ENCODE measurements at places on chromosomes 13 and 19.
A peak's percentile ranks its signal among the peaks of the same experiment; 100 is the strongest.

DNA sequence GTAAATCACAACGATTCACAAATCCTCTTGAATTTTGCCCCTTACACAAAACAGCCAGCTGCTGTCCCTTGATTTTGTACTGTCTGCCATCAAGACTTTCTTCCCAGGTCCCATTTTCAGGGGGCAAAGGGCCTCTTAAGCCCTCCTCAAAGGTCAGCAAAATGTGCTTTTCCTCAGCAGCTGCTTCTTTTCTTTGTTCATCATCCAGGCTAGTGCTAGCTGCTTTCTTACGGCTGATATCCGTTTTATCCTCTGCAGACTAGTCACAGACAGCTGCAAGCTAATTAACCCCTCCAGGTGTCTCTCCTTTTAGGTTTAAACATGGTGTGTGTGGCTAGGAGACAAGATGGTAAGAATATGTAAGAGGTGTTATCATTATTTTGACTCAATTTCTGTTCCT lies 90.9 kb downstream of the NALCN start:
- DNase-seq = no peak

DNA sequence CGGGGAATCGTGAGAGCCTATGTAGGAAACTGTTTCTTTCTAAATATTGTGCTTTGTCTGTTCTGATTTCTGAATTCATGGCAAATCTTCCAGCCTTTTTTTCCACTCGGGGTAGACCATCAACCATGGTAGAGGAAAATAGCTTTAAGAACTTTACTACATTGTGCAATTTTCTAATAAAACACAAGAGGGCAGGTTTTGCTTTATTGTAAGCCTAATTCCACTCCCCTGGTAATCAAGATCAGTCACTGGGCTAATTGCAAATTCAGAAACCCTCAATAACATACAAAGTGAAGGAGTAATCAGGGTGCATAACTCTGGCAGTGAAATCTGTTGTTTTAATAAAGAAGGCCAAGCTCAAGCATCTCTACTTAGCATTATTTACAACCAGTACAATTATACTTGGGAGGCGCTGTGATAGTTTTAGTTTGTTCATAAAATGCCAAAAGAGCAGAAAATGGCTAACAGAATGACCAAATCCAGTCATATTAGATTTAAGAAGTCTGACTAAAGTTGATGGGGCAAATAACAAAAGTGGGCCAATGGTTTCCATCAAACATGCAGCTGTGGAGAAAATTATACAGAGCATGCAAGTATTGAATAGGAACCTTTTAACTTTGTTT lies 43.8 kb downstream of the DCT start:
- DNase-seq = peak; percentile 36

DNA sequence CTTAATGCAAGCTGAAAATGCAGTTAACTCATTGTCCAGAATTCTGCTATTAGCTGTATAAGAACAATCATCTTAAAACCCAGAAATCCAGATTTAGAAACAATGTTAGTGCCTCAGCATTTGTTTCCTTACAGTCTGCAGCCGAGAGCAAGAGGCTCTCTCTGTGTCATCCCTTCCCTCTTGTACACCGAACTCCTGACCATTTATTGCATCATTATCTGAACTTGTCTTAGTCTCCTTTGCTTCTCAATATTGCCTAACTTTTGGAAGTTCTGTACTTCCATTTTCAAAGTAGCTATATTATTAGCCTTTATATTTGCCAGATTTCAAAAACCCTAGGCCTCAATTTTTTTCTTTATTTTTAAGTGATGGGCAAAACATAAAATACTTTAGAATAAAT lies 27.1 kb downstream of the RNASEH2B start:
- DNase-seq = no peak

GRCh38 chr13:65841156-65841555 lies 1389.0 kb downstream of the PCDH9 start:
- DNase-seq = no peak

DNA sequence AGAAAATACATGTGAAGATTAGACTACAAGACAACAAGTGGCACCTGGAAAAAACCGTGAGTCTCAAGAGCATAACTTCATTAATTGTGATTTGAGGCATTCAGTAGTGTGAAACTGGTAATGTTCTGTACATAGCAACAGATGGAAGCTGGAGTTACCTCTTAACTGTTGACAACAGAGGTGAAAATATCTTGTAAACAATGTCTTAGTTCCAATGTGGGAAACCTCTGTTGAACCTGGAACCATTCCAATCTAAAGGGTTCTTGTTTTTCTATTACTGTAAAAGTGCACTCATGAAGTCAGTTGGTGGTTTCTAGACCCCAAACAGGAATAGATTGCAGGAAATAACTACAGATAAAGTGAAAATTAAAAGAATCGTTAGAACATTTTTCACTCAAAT lies 728.4 kb downstream of the SLITRK1 start:
- no peak for DNase-seq

DNA sequence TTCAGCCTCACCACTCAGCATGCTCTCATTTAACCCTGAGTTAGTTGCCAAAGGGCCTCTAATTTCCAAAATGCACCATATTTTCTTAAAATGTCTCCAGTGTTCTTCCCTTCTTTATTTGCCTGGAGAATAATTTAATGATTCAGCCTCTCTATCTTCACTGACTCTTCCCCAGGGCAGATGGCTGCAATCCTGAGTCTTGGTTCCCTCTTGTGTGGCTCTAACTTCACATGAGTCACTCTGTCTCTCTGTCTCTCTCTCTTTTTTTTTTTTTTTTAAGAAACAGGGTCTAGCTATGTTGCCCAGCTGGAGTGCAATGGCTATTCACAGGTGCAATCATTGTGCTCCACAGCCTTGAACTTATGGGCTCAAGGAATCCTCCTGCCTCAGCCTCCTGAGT lies 251.4 kb downstream of the VWA8 start:
- no peak for DNase-seq

GRCh38 chr13:48489666-48490065 lies 43.2 kb downstream of the RCBTB2 start:
- DNase-seq = no peak

DNA sequence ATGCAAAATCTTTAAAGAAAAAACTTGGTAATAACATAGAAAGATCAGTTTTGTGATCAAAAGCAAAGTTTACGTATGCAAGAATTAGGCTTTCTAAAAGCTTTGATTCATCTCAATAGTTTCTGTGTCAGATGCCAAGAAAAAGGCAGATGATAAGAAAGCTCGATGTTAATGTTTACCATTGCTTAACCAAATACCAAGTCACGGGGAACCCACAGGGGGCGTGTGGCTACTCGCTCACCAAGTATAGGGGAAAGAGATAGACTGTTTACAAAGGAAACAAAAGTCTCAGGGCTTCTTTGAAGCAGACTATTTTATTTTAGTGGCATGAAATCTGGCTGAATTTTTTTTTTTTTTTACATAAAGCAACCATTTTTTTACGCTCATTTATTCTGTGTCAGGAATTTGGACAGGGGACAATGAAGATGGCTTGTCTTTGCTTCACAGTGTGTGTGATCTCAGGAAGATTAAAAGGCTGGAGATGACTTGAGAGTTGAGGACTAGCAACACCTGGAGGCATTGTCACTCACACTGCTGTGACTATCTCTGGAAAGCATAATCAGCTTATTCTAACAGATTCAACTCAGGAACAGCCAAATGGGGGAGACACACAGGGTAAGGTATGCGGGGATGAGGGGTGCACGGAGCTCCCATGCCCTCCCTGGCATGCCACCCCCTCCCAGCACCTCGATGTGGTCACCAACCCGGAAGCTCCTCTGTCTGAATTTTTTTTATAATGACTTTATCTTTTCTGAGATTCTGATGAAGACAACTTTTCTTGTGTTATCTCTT lies 24.9 kb downstream of the RCBTB1 start:
- no peak for DNase-seq

GRCh38 chr19:57161985-57162539 lies 5.2 kb downstream of the DUXA start:
- no peak for DNase-seq

- no peak for DNase-seq
Observed at GRCh38 chr13:36536546-36536945, 104.3 kb downstream of the CCNA1 start.

GRCh38 chr13:79485014-79485811 lies 4.3 kb downstream of the NDFIP2 start:
- DNase-seq = no peak

GRCh38 chr13:67087527-67087926 lies 142.6 kb downstream of the PCDH9 start:
- DNase-seq = no peak

- no peak for DNase-seq
Observed at GRCh38 chr19:19385896-19386869, 19.3 kb upstream of the GATAD2A start.

GRCh38 chr13:74289107-74289506 lies 154.9 kb upstream of the KLF12 start:
- no peak for DNase-seq

Data from NT2/D1 (cell line).